ENCODE measurements at places on chromosomes 16 and 17.

GRCh38 chr17:18218756-18219415, 6.5 kb upstream of the LLGL1 start:
- no peak for DNase-seq

DNA sequence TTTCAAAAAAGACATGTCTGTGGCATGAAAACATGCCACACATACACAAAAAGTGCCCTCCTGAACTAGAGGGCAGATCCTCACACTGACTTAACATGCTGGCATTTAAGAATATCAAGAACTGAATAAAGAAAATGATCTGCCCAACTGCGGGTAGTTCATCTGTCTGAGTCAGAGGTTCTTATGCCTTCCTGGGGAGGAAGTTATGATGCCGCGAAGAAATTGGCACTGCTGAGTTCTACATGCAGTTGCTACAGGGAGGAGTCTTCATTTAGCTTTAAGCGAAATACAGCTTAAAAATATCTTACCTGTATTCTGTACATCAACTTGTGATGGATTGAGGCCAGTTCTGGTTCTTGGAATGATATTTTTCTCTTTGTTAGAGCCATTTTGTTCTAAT, 6.3 kb downstream of the ALDH3A2 start:
- no peak for DNase-seq

GRCh38 chr16:50282955-50283631, 16.7 kb downstream of the ADCY7 start:
- no peak for DNase-seq

GRCh38 chr16:57643147-57643874, 14.9 kb downstream of the ADGRG1 start:
- DNase-seq: no peak

DNA sequence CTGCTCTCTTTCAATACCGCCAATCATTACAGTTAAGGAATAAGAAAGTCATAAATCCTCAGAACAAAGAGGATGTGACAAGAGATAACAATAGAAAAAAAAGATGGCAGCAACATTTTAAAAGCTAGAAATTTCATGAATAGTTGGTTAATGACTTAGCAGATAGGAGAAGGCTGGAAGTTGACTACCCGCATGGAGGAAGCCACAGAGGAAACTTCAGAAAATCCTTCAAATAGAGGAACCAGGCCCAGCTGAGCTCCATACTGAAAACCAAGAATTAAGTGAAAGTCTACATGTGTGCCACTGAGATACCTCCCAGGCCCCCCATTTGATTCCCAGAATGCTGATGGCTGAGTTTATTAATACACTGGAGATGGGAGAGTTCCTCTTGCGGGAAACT, 109.3 kb downstream of the GSG1L start:
- DNase-seq: no peak

DNA sequence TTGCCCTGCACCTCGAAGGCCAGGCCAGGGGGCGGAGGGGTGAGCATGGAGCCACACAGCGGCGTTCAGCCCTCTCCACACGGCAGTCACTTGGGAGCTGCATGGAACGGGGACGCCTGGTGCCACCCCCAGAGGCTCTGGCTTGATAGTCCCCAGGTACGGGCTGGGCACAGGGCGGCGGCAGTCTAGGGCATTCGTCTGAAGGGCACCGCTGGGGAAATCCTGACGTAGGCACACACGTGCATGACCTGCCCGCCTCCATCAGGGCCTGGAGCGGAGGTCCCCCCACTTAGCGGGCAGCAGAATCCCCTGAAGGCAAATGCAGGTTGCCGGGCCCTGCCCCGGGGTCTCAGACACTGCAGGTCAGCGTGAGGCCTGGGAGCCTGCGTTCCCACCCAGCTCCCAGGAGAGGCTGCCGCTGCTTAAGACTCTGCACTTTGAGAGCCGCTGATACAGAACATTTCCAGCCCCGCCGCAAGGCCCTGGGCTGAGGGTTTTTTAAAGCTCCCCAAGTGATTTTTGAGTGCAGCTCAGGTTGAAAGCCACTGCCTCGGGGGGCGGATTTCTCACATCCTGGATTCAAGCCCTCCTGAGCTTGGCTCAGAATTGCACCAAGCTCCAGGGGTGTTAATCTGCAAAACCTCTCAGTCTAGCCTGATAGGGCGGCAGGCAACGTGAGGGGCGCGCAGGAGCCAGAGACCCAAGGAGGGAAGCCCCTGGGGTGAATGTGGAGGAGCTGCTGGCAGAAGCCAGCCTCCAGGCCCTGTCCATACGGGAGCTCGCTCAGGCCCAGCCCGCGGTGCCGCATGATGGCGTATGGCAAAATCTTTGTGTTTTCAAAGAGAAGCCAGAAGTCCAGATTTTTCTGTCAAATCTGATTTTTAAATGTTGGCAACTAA, 182.3 kb upstream of the GSE1 start:
- no peak for DNase-seq

DNA sequence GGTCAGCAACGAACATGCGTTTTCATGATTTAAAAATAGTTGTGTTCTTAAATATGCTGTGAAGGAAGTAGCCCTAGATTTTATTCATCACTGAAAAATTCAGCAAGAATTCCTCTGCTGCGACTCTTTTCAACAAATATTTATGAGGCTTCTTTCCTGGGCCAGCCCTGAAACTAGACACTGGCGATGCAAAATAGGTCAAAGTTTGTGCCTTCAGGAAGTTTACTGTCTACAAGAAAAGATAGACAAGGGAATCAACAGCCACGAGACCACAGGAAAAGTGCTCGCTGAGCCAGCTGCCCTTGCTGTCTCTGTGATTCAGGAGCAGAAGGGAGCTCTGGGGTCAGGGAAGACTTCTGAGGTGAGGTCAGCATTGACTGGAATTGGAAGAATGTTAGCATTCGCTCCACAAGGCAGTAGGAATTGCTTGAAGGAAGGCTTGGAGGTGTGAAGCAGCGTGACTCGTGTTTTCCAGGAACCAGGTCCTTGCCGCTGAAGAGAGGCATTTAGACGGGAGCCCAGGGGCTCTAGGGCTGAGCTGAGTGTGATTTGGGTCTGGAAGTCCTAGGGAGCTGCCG, 1.9 kb upstream of the RPL26 start:
- no peak for DNase-seq

GRCh38 chr17:17518951-17519350, 22.8 kb upstream of the RASD1 start:
- no peak for DNase-seq

DNA sequence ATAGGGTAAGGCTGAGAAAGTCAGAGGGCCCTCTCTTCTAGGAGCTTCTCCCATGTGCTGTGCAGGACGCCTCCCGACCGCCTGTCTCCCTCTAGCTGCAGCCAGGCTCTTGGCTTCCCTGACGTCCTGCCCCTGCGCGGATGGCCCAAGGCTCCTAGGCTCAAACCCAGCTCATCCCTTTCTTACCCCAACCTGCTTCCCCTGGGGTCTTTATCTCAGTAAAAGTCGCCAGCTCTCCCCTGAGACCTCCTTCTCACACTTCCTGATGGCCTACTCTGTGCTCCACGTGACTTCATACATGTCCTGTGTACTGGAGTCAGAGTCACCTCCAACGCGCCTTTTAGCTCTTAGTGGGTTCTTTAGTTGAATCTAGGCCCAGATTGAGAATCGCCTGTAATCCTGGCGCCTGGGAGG, 1.1 kb upstream of the ZNF747 start:
- DNase-seq: peak; percentile 47

GRCh38 chr16:46924402-46924801, 40.2 kb downstream of the GPT2 start:
- DNase-seq: no peak

DNA sequence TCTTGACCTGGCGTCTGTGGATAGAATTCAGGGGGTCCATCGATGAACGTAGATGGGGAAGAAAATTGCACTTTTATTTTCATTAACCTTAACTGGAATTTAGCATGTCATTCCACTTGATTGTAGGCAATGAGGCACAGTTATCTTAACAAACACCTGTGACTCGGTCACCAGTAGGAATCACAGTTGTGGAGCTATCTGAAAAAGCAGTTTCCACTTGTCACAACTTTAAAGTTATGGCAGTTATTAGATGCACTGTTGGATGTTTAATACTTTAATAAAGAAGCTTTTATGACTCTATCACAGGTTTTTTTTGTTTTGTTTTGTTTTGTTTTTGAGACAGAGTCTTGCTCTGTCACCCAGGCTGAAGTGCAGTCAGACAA, 83.7 kb upstream of the LGALS9 start:
- no peak for DNase-seq

- no peak for DNase-seq
These were observed 310.3 kb upstream of the DYNLRB2 start for GRCh38 chr16:80230328-80231120.

DNA sequence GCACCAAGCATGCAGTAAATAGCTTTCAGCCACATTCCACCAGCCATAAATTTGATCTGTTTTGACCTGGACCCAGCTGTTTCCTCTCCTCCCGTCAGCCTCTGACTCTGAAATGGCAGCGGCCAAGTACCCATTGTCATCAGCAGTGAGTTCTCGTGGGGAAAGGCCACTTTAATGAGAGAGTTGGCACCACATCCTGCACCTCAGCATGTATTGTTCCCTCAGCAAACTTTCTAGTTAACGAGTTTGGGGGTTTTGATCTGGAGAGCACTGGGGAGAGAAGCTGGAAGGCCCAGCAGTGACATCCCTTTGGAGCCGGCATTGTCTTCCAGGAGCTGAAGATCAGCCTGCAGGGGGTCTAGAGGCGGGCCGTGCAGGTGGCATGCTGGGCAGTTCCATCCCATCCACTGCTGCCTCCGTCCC, 84.9 kb downstream of the RPA1 start:
- DNase-seq: no peak

DNA sequence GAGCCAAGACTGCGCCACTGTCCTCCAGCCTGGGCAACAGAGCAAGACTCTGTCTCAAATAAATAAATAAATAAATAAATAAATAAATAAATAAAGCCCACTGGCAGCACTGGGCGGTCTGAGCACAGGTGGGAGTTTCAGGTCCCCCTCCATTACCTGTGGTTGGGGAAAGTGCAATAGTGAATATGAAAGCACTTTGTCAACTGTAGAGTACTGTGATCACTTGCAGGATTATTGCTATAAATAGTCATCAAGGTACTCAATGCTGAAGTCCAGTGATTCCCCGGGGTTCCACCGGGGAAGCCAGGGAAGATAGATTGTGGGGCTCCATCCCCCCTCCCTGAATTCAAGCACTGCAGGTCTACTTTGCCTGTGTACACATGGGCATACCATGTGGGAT, 42.7 kb upstream of the CPNE2 start:
- DNase-seq: no peak

- no peak for DNase-seq
These were observed 21.9 kb upstream of the CACNG1 start for GRCh38 chr17:67022451-67022810.

DNA sequence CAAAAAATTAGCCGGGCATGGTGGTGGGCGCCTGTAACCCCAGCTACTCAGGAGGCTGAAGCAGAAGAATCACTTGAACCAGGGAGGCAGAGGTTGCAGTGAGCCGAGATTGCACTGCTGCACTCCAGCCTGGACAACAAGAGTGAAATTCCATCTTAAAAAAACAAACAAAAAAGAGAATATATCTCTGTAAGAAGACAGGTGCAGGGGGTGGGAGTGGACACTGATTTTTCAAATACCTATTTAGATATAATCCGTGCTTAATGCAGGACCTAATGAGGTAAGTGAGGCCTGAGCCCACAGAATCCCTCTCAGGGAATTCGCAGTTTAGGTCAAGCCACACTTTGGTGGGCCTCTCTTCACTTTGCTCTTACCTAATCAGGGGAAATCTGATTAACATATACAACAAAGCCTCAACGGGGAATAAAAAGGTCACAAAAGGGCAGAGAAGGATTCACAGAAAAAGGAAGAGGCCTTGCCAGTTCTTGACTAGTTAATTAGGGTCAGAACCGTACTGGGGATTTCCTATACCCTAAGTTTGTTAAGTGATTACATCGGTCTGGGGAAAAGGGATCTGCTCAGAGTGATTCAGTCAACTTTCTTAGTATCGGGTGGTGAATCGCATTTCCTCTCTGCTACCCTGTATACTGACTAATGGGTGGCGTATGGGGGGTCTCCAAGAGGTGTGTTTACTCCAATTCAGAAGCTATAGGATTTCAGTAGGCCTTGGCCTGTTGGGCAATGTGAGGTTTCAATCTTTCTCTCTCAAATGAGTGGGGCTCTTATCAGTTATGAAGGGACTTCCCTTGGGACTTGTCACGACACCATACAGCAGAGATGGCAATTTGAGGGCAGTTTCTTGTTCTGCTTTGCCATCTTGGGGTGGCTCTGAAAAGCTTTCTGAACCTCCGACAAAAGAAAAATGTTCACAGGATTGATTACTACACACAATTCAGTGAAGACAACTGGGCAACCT, 1.9 kb upstream of the NFAT5 start:
- DNase-seq: peak; percentile 34

DNA sequence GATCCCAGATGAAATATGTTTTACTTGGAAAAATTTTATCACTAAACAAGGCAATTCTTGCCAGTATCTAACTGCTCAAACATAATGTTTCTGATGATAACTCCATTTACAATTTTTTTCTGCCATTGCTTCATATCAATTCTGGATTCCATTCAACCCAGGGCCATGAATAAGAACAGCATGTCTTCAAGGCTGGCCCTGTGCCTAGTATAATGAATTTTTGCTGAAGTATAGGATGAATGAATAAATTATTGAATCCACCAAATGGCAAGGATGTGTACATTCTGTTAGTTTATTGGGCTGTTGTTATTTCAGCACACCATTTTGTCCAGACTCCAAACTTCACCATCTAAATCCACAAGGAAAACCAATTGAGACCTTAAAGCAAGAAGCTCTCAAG, 414.7 kb downstream of the HS3ST3B1 start:
- DNase-seq: no peak

GRCh38 chr16:67926181-67926750, 5.4 kb downstream of the CTRL start:
- DNase-seq: no peak

- DNase-seq: no peak
These were observed 36.3 kb downstream of the PECAM1 start for GRCh38 chr17:64354396-64354795.

DNA sequence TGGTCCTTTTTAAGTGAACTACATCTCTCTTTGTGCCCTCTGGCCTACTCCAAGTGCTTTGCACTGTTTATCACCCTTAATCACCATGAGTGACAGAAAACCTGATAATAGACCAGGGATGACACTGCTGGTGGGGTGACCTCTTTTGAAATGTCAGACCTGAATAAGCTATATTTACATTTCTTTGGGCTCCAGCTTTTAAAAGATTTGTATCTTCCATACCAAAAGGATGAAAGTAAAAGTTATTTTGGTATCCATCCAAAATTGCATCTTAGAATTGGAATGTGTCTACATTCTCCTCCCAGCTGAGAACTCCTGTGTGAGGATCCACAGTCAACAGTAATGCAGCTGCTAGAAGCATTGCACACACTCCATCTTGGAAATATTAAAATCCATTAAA, 370.0 kb downstream of the CDH11 start:
- no peak for DNase-seq

DNA sequence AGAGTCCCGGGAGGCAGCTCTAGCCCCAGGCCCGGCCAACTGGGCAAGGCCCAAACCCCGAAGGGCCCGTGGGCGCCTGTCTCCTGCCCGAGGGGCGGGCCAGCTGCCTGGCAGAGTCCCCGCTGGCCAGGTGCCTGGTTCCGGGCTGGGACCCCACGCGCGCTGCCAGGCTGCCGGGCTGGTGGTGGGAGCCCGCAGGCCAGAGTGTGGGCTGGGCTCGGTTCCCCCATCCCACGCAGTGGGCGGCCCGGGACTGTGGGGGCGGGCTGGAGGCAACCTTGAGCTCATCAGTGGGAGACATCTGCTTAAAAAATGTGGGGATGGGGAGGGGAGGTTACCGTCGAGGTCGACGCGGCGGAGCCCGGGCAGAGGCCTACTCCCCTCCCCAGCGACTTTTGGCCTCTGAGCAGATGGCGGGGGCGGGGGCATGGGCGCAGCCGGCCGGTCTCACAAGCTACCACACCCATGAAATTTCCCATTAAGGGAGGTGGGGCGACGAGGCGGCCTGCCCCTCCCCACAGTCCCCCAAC, 176.4 kb upstream of the GSE1 start:
- DNase-seq: no peak

GRCh38 chr16:54946909-54947308, 16.2 kb downstream of the IRX5 start:
- no peak for DNase-seq
